ENCODE measurements at places on chromosomes 11 and 22.

DNA sequence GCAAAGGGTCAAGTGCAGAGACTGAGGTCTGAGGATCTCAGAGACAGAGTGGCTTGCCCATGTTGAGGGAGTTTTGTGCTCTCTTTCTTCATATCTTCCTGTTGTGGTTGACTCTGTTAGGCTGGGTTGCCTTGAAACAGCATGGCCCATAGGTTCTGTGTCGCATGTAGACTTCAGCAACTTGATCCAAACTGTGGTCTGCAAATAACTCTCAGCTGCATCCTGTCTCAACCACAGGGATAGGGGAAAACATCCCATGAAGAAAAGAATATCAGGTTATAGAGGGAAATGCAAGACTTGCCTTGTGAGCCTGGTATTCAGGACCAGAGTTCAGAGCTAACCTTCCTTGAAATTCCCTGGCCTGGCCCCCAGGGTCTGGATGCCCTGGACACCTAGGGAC lies 69.4 kb downstream of the FLI1 start:
- DNase-seq: no peak

- DNase-seq: no peak
These were observed 5.1 kb downstream of the MPZL3 start for GRCh38 chr11:118247041-118247440.

DNA sequence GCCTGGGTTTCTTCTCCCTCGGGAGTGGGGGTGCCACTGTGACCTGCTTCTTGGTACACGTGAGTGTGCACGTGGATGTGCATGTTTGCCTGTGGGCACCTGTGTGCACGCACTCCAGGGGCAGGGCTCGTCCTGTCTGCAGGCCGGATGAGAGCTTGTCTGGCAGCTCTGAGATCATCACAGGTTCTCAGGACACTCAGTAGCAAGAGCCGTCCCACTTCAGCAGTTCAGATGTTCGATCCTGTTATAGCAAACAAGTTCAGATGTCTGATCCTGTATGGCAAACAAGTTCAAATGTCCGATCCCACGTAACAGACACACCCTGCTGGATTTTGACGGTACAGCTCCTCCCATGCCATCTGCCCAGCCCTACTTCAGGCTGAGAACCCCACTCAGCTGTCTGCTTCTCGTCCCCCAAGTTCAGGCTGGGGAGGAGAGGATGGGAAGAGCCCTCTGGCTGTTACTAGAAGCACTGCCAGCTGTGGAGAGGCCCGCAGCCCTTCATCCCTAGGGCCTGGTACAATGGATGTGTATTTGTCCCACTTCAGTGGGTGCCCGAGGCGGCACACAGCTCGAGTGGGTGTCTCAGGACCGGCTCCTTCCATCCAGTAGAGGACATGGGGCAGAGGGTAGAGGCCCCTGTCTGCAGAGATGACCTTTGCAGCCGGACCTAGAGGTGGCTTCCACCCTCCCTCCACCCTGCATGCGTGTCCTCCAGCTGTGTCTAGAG lies 1126.9 kb downstream of the BRD1 start:
- peak; percentile 27 for DNase-seq

DNA sequence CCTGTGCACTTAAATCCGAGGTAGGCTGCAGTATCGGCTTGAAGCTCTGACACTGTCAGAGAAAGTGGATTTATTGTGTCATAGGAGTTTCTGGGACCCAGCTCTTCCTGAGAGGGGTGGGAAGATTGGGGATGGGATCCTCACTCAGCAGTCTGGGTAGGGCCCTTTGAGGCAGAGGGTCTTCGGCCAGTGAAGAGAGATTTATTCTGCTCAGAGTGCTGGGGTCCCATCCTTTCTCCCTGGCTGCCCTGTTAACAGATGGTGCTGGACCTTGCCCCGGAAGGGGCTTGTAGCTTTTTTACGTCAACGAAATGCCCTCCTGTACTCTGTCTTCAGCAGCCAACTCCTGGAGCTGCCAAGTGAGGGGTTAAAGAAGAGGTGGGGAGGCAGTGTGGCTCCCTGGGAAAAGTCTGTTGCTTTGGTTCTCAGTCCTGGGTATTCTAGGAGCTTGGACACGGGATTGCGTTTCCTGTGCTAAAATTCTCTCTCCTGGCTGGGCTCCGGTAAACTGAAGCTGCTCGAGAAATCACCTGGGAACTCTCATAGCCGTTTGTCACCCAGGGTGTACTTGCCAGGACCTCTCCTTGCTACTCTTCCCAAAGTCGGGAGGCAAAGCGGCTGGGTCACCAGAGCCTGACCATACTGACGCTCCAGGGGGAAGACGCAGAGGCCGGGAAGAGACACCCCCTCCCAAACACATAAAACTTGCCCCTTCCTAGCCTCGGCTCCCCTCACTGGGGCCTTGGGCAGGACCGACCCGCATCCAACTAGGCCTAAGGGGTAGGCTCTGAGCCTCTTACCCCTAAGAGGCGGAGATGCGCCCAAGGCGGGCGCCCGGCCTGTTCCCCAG lies 806 bp upstream of the SMDT1 start:
- DNase-seq: no peak

- no peak for DNase-seq
These were observed 24.9 kb downstream of the IMMP1L start for GRCh38 chr11:31484497-31484896.

DNA sequence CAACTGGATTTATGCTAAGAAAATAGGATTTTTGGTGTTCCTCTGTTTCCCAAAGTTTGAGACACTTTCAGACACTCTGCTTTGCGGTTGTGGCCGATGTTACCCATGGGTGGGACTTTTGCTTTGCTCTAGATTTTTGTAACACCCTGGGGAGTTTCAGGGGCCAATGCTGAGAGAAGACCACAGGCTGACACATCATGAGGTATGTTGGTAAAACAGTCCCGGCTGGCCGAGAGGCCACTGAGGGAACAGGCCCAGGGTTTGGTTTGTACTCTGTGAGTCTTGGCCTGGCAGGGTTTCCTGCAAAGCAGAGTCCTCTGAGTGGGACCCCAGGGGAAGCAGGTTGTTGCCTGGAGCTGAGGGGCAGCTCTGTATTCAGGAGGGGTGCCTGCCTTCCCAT lies 78.5 kb upstream of the PITPNB start:
- DNase-seq: no peak

DNA sequence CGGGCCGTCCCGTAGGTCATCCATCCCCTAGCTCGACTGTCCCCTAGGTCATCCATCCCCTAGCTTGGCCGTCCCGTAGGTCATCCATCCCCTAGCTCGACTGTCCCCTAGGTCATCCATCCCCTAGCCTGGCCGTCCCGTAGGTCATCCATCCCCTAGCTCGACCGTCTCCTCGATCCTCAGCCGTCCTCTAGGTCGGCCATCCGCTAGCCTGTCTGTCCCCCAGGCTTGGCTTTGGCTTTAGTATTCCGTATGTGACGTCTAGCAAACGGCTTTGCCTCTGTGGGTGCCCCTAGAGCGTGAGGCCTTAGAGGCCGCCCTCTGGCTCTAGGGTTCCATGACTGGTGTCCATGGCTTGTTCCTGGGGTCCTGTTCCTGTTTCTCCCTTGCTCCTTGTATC lies 40.6 kb upstream of the BID start:
- no peak for DNase-seq

- no peak for DNase-seq
These were observed 25.1 kb upstream of the PLAAT3 start for GRCh38 chr11:63639199-63639832.

GRCh38 chr11:103867481-103867880 lies 169.0 kb upstream of the DDI1 start:
- no peak for DNase-seq

GRCh38 chr11:3902441-3902840 lies 47.0 kb downstream of the STIM1 start:
- no peak for DNase-seq

- DNase-seq: no peak
These were observed 4.5 kb upstream of the ZC3H12C start for GRCh38 chr11:110088535-110089344.

DNA sequence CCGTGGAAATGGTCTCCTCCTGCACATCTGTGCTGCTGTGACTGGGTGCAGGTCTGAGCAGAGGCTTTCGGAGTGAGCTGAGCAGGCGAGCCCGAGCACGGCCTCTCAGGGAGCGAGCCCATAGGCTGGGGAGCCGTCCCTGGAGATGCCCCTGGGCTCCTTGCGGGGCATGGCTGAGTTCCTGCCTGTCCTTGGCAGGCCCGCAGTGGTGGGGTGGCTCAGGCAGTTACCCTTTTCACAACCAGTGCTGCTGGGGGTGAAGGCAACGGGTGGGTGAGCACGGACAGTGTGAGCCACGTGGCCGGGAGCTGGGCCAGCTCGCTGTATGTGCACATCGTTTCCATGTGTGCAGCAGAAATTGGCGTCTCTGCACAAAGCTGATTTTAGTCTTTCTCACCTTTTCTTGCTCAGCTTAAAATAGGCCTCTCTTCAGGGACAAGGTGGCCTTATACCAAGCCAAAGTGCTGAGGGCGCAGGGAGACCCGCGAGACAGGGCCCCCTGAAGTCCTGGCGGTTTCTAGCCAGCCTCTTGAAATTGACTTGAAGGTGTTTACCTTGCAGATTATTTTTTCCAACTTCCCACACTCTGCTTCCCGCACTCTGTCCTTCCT lies at the start of gene TP53AIP1:
Gene TP53AIP1 (minus strand): TSS at position 55 of the 611 bp plus-strand sequence. CDS start 5,053 bp downstream, outside the sequence.
- DNase-seq: no peak

GRCh38 chr11:105181100-105181499 lies 41.5 kb upstream of the CARD18 start:
- DNase-seq: no peak

- DNase-seq: no peak
These were observed 41.9 kb upstream of the PCF11 start for GRCh38 chr11:83115026-83115425.

- no peak for DNase-seq
These were observed 260.9 kb downstream of the DYNC2H1 start for GRCh38 chr11:103370076-103370475.

- DNase-seq: no peak
These were observed 1.2 kb upstream of the TIRAP start for GRCh38 chr11:126281666-126282175.

GRCh38 chr11:28757725-28758515 lies 649.7 kb downstream of the METTL15 start:
- DNase-seq: no peak

DNA sequence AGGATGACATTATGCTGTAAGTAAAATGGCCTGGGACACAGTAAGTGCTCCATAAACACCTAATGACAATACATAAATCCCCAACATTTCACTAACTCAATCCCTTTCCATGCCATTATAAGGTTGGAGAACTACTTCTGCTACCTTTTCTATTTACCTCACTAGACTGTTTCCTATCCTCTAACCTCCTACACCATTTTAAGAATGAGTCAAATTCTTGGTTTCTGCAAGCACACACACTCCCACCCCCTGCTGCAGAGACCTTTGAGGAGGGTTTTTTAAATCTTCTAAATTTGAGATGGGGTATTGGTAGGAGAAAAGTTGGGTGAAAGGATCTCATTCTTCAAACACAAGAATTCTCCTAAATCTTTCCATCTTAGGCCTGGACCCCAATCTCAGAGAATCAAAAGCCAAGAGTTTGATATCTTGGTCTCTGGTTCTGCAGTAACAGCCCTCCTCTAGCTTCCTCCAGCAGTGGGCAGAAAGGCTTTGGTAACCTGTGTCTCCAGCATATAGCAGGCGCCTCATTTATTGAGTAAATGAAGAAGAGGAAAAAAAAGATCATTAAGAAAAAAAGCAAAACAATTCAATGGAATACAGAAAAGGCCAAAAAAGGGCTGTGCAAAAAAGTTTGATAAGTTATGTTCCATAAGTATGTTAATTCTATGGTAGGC lies 42.3 kb downstream of the SYTL2 start:
- no peak for DNase-seq

DNA sequence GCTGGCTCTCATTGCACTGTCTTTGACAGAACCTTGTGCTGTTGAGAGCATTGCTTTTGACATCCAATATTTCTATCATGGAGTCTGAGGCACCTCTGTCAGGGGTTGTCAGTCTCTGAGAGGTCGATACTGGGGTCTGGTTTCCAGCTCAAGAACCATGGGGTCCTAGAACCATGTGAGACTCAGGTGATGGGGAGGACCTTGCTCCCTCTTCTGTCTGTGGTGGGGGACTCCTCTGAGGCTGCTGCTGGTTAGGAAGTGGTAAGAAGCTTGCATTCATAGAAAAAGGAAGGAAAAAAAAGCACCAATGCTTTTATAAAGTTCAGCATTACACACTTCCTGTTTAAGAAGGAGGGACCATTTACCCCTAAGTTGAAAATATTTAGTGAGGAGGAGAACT lies 91.8 kb upstream of the CD44 start:
- peak; percentile 31 for DNase-seq
